ENCODE measurements at places on chromosomes 2 and 18. TPM values are rescaled to one million over a fixed set of nuclear protein-coding genes. Genes with fewer than 3 reads are reported as not detected.
A peak's percentile ranks its signal among the peaks of the same experiment; 100 is the strongest.

DNA sequence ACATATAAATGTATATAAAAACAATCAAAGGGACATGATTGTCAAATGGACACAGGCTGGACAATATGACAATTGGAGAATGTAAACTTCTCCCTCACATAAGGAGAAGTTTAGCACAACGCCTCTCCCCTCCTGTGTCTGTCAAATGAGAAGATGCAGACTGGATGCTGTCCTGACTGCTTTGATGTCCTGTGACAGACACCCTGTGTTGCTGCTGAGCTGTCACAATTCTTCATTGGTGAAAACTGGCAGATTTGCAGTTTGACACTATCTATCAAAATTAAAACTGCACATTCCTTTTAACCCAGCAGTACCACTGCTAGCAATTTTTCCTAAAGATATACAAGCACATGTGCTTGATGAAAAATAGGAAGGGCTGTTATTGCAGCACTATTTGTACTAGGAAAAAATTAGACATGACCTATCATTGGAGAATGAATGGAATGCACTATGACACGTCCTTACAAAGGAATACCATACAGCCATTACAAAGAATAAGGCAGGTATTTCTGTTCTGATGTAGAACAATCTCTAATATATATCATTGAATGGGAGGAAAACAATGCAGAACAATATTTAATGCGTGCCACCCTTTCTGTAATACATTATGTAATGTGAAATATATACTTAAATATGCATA is 12.4 kb downstream of the DPYSL5 start:
- DNase-seq: no peak

GRCh38 chr2:8685697-8686358 is 4.0 kb downstream of the ID2 start:
- peak; percentile 69 for DNase-seq

The SKOR2 gene
- polyA plus RNA-seq: not detected

The RTP5 gene
- not detected for polyA plus RNA-seq

DNA sequence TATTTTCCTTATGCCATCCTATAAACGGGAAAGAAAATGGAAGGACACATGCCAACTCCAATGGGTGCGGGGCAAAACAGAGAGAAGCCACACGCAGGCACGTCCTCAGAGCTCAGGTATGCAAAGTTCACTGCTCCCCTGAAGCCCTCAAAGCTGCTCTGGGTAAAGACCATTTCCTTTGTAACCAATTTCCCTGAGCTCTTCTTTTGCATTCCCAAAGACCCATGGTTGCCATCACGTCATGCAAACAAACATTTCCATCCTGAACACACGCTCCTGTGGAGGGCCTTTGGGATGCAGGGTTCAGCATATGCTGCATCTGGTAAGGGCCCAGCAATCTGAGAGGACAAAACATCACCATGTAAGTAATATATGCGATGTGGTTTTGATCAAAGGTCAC is 69.4 kb downstream of the EMILIN2 start:
- no peak for DNase-seq

The HOXD12 gene
- not detected for polyA plus RNA-seq

DNA sequence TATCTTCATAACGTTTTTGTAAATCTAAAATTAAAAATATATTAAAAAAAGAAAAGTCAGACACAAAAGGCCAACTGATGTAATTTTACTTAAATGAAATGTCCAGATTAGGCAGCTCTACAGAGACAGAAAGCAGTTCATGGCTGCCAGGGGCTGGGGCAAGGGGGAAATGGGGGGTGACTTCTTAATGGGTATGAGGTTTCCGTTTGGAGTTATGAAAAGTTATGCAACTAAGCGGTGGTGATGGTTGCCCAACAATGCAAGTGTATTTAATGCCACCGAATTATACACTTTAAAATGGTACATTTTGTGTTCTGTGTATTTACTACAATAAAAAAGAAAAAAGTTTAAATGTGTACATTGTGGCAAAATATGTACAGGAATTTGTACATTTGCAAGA is 70.2 kb upstream of the TEX51 start:
- no peak for DNase-seq

DNA sequence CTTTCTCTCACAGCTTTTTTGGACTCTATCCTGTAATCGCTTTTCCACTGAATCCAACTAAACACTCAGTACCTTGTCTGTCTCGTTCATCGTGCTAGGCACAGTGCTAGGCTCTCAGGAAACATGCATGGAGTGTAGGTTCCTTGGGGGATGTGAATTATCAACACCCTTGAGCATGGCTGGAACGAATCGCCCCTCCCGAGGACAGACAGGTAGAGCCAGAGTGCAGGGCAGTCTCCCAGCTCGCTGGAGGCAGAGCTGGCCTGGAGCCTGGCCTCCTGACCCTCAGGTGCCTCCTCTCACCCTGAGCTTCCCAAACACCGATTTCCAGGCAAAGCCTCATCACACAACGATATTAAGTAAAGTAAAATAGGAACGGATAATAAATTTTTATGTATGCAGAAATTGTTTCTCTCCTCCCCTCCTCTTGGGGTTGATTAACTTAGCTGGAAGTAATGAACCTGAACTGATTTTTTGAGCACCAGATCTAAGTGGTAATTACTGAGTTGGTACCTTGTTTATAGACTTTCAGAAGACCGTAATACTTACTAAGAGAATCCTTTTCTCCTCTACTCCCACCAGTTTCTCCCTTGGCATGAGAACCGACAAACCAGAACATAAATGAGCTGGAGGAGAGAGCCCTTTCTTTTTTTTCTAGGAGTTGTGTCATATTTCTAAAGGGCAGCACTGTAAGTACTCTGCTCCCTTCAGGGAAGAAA is 90.5 kb downstream of the MSH2 start:
- no peak for DNase-seq

The HAAO gene
- polyA plus RNA-seq: 15.7 TPM

- no peak for DNase-seq
Observed at GRCh38 chr18:34611904-34612303, 98.2 kb upstream of the DTNA start.

DNA sequence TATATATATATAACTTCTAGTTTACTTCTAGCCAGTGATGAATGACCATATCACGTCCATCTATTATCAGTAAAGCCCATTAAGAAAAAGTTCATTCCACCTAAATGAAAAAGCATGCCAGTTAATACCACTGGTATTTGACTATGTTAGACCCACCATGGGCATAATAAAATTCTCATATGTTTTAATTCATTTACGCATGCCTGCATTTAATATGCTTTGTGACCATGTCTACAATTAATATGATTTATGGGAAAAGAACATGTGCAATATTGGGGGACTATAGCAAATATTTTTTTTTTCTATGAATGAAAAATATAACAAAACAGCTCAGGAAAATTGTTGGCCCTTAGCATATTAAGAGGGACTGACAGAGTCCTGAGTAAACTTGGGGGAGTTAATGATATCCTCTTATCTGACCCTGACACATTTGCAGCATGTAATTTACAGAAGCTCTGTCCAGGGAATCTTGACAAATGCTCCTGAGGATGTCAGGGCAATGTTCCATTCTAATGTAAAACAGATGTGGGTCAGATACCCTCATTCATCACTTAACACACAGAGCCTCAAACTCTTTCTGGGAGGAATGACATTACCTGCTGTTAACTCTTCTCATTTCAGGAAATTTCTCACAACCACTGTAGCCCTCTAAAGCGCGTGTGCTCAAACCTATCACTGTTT is 90.6 kb downstream of the PAX3 start:
- no peak for DNase-seq

- DNase-seq: peak; percentile 75
Observed at GRCh38 chr2:225113371-225114015, 71.2 kb upstream of the DOCK10 start.

The GPR55 gene
- polyA plus RNA-seq: not detected

- peak; percentile 52 for DNase-seq
Observed at GRCh38 chr2:144504218-144504641, 15.7 kb downstream of the ZEB2 start.

DNA sequence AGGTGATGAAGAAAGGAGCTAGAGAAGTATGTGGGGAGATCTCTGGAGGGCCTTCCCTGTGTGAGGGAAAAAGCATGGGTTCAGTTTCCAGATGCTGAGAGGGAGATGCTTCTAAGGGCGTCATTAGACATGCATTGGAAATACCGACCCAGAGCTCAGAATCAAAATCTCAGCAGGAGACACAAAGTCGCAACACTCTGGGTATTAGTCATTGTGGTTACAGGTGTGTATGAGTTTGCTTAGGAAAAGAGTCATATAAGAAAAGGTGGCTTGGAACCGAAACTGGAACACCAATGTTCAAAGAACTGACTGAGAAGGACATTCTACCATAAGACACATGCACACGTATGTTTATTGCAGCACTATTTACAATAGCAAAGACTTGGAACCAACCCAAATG is 477.1 kb downstream of the FBXO15 start:
- DNase-seq: no peak

The LANCL1 gene
- polyA plus RNA-seq: 44.7 TPM

The SULT1C2 gene
- polyA plus RNA-seq: 9.4 TPM

DNA sequence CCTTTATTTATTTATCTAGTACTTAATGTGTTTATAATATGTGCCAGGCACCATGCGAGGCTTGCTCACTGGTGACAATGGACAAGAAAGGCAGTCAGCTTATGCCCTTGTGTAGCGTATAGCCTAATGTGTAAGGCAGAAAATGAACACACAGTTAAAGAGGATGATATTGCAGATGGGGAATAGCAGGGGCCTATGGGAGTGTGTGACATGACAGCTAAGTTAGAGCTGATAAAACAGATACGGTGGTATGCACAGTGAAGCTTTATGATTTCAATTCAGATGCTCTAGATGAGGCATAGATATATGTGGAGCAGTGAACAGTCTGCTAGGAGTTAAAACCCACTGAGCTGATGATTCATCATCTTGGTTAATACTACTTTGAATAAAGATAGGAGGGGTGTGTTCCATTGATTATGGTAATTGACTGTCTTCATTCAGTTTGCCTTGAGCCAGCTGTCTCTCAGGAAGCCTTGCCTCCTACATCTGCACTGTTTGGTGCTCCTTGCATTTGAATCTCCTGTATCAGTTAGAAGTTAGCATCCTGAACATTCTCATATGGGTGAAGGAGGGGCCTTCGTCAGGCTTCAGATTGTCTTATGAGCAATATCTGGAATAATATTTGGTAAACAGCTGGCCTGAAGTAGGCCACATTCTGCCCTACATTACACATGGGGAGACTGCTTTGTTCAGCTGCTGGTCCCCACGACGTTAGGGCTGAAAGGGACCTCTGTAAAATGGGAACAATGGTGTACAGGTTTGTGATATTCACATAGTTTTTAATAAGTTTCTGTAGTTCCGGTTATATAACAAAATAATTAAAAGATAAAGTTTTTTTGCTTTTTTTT is 13.2 kb downstream of the MAP4K4 start:
- no peak for DNase-seq

The MC2R gene
- polyA plus RNA-seq: 0.05 TPM

GRCh38 chr2:32706815-32707579 is 79.1 kb downstream of the TTC27 start:
- no peak for DNase-seq

Data from muscle of leg (tissue), 16 donors.